ENCODE measurements at places on chromosomes 2 and 18.

DNA sequence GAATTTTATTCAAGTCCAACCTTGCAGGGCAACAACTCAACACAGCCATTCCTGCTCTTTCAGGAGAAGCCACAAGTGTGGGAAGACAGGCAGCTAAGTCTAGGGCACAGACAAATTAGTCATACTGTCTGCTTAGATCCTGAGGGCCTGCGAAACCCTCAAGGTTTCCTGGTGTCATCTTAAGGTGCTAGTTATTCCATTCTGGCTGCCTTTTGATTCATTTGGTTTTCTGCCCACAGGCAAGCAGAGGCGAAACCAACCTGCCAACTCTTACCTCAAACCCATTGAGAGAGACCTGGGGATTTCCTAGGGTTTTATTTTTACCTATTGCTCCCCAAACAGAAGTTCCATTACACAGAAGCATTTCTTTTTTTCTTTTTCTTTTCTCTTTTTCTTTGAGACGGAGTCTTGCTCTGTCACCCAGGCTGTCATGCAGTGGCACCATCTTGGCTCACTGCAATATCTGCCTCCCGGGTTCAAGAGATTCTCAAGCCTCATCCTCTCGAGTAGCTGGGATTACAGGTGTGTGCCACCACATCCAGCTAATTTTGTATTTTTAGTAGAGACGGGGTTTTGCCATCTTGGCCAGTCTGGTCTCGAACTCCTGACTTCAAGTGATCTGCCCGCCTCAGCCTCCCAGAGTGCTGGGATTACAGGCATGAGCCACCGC is 23.7 kb upstream of the SCYGR1 start:
- no peak for DNase-seq

DNA sequence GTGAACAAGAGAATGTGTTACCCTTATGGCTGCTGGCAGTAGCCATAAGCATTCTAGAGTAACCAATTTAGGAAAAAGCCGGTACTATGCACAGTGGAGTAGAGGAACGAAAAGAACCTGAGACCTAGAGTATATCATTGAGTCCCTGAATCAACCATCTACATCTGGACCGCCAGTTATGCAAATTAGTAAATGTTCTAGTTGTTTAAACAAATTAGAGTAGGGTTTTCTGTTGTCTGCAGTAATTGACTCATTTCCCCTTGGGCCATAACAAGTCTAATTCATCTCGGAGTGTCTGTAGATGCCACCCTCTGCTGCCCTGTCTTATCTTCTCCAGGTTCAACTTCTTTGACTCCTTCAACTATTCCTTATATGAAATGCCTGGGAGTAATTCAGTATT is 60.1 kb upstream of the CAPN13 start:
- DNase-seq: no peak

- DNase-seq: no peak
Observed at GRCh38 chr2:119598596-119599263, 54.5 kb downstream of the CFAP221 start.

- no peak for DNase-seq
Observed at GRCh38 chr2:8737571-8738175, 55.8 kb downstream of the ID2 start.

DNA sequence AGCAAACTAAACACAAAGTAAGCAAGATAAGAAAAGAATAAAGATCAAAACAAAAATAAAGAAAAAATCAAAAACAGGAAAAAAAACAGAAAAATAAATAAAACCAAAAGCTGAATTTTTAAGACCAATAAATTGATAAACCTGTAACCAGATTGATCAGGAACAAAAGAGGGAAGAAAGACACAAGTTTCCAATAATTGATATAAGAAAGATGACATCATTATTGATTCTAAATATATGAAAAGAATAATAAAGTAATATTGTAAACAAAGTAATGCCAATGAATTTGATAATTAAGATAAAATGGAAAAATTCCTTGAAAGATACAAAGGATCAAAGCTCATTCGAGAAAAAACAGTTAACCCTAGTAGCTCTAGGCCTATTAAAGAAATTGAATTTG is 394.6 kb upstream of the LRATD1 start:
- DNase-seq: no peak

DNA sequence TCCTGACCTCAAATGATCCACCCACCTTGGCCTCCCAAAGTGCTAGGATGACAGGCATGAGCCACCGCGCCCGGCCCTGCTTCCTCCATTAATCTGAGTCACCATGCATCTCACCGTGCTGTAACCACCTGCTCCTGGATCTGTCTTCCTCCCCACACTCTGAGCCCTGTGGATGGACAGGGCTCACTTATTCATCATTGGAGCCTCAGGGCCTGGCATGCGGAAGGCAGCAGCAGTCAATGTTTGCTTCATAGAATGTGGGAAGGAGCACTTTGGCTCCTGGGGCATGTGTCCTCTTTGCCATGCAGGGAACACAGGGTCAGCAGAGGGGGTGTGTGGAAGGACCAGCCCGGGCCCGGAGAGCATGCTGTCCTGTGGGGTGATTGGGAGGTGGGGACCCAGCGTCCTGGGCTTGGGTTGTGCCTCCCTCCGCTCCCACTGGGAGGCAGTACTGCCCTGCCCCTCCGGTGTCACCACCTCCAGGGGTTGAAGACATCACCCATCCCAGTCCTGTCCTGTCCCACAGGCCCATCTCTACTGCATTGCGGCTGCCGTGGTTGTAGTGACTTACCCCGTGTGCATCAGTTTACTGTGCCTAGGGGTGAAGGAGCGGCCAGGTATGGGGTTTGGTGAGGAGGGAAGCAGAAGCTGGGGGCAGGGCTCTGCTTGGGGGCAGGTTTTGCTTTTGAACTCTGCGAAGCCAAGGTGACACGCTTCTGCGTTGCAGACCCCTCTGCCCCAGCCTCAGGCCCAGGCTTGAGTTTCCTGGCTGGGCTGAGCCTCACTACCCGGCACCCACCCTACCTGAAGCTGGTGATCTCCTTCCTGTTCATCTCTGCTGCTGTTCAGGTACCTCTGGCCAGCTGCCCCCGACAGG is 11.5 kb downstream of the MFSD2B start:
- DNase-seq: no peak

DNA sequence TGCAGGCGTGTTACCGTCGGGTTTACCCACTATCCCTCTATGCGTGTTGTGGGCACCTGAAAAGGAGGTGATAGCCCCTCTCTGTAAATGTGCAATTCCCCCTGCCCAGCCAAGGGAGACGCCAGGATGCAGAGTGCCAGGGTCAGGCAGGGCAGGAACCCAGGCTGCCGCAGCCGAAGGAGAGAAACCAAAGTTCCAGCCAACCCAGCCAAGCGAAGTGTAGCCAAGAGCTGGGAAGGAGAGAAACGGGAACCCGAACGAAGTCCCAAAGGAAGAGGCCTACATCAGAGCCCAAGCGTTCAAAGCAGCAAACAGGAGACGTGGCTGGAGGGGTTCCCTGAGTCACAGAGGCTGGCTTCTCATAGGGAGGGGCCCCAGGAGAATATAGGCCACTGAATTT is 24.2 kb upstream of the SPR start:
- DNase-seq: no peak

GRCh38 chr2:111165084-111165483 is 44.4 kb downstream of the BCL2L11 start:
- no peak for DNase-seq

DNA sequence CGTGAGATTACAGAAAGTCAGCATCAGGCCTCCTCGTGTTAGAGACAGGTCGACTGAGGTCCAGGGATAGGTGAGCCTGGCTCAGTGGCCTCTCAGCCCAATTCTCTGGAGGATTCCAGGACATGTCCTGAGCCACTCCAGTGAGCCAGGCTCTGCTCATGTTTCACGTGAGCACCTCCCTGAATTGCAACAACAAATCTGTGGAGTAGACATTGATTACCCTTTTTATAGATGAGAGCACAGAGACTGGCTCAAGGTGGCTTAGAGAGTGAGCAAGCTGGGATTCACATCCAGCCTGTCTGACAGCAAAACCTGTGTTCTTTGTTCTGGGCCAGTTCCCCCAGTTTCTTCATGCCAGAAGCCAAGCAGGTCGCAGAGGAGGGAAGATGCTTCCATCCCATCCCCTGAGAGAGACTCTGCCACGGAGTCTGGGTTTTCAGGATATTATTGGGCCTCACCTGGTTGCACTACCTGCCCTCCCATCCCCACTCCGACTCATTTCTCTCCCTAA is 46.4 kb downstream of the HS1BP3 start:
- DNase-seq: peak; percentile 12

GRCh38 chr2:53452957-53453748 is 314.5 kb upstream of the CHAC2 start:
- DNase-seq: peak; percentile 49

DNA sequence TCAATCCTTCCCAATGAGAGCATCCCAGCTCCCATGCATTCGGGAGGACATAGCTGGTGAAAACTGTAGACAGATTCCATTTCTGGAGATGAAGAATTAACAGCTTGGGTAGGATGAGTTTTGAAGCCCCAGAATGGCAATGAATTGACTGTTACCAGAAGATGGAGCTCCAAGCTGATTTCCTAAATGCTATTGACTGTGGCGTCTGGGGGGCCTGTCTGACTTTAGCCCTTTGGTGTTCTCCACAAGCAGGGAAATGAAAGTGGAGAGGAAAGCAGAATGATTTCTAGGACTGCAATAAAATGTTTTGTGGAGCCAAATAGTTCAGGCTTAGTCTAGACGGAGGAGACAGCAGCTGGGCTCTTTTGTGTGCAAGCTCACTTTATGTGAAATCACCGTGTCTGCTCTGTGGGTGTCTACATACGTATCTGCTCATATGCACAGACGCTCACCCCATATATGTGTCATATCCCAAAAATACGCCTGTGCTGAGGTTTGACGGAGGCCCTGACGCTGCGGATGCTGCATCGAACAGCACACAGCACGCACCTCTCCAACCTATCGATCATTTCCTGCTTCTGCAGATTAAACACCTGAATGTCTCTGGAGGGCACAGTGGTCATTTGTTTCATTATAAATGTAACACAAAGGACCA is 166.4 kb upstream of the PXDN start:
- no peak for DNase-seq

GRCh38 chr18:24536326-24536725 is 75.9 kb downstream of the HRH4 start:
- no peak for DNase-seq

DNA sequence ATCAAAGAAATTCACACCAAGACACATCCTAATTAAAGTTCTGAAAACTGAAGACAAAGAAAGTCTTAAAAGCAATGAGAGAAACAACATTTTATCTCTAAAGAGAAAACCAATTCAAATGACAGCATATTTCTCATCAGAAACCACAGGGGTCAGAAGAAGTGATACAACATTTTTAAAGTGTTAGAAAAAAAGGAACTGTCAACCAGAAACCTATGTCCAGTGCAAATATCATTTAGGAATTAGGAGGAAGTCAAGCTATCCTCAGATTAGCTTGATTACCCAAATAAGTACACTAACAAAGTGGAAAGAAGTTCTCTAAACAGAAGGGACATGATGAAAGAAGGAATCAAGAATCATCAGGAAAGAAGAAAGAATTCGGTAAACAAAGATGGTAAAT is 59.5 kb upstream of the BCL2L11 start:
- DNase-seq: no peak
